ENCODE measurements at places on chromosomes 2 and 18. TPM values are rescaled to one million over a fixed set of nuclear protein-coding genes. Genes with fewer than 3 reads are reported as not detected.

Gene HOXD3
- polyA plus RNA-seq: not detected

Gene GPAT2
- 0.22 TPM for polyA plus RNA-seq

Gene FASTKD1
- polyA plus RNA-seq: 68.1 TPM

Gene MZT2A
- polyA plus RNA-seq: 67.4 TPM

Gene FHOD3
- polyA plus RNA-seq: 8.1 TPM

Gene PTPN18
- 58.6 TPM for polyA plus RNA-seq

Gene PRSS56
- not detected for polyA plus RNA-seq

Gene FBXO41
- 1.4 TPM for polyA plus RNA-seq

Gene LRP1B
- not detected for polyA plus RNA-seq

Gene OR6B2
- polyA plus RNA-seq: not detected

Gene HOXD1
- polyA plus RNA-seq: 1.00 TPM

Gene ZSWIM2
- polyA plus RNA-seq: not detected

Gene ALKAL2
- polyA plus RNA-seq: 2.5 TPM

Gene SPRED2
- 10.7 TPM for polyA plus RNA-seq

Gene ACKR3
- 101 TPM for polyA plus RNA-seq

Gene REEP1
- 10.7 TPM for polyA plus RNA-seq

Gene DLX1
- 1.3 TPM for polyA plus RNA-seq

Gene KANSL1L
- 22.2 TPM for polyA plus RNA-seq

Gene CIB4
- polyA plus RNA-seq: not detected

Gene MYOM1
- polyA plus RNA-seq: 1.5 TPM

Gene PDE11A
- polyA plus RNA-seq: 3.8 TPM

Gene RBM43
- polyA plus RNA-seq: 1.1 TPM

Gene TSPYL6
- polyA plus RNA-seq: not detected

Gene IL36B
- not detected for polyA plus RNA-seq

Gene CRIM1
- 1.1 TPM for polyA plus RNA-seq

Gene APCDD1
- polyA plus RNA-seq: 21.6 TPM

Gene MPP4
- polyA plus RNA-seq: not detected

Gene SLC9A4
- polyA plus RNA-seq: not detected

Gene CABYR
- 2.1 TPM for polyA plus RNA-seq

Gene POLR1A
- polyA plus RNA-seq: 2.5 TPM

Gene LIMS3
- not detected for polyA plus RNA-seq

Gene RETREG2
- 36.2 TPM for polyA plus RNA-seq

Gene MYO7B
- polyA plus RNA-seq: 326 TPM

Gene GAREM1
- polyA plus RNA-seq: 12.8 TPM

Gene ATAD2B
- polyA plus RNA-seq: 4.0 TPM

Gene LAMA3
- polyA plus RNA-seq: 15.4 TPM

Gene GRB14
- not detected for polyA plus RNA-seq

Measured in small intestine (tissue), 16 donors.